Activated T-helper 17 cell treated with anti-CD3 and anti-CD28 coated beads, Interleukin-2, amount 50 U/mL, for 72 hours (primary cell): ENCODE measurements at places on chromosomes 4 and X. TPM values are rescaled to one million over a fixed set of nuclear protein-coding genes. Genes with fewer than 3 reads are reported as not detected.

GRCh38 chr4:146308951-146309350, 94.6 kb downstream of the REELD1 start:
- ATAC-seq, result no peak

- no peak for ATAC-seq
Observed at GRCh38 chrX:112696481-112696880, 16.7 kb upstream of the LHFPL1 start.

DNA sequence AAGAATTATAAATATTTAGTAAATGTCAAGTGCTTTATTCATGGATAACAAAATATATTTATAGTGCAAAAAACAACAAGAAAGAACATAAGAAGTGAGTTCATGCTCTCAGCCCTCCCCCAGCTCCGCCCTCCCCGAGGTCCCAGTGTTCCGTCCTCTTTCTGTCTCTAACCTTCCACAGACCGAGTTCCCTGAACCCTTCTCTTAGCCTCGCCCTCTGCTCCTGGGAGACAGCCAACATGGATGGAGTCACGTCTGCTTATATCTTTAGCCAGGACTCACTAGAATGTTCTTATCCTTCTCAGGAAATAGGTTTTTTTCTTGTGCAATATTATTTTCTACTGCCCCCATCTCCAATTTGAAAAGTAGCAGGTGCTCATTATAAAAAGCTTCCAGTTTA, 40.1 kb upstream of the HELT start:
- no peak for ATAC-seq

- ATAC-seq, result no peak
Observed at GRCh38 chr4:158182736-158183135, 9.9 kb upstream of the GASK1B start.

- peak; percentile 89 for ATAC-seq
Observed at GRCh38 chr4:38857354-38858096, 908 bp upstream of the TLR6 start.

DNA sequence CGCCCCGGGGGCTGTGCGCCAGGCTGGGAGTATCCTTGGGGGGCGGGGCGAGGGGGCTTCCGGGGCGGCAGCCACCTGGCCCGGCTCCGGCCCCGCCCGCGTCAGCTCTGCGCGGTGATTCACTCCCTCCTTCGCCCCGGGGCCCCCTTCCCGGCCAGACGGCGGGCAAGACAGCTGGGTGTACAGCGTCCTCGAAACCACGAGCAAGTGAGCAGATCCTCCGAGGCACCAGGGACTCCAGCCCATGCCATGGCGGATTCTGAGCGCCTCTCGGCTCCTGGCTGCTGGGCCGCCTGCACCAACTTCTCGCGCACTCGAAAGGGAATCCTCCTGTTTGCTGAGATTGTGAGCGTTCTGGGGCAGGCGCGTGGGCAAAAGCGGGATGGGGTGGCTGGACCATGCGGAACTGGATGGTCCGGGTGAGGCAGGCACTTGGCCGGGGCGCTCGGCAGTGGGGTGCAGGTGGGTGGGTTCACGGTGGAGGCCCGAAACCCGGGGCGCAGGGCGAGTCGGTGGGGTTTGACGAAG, at the start of gene PLP2:
Gene PLP2, plus strand, starts transcription at position 147 of the 528 bp plus-strand sequence. Its CDS starts 103 bp downstream, at position 250.
- peak; percentile 72 for ATAC-seq

GRCh38 chrX:111100191-111100590, 4.2 kb downstream of the PAK3 start:
- peak; percentile 25 for ATAC-seq

GRCh38 chr4:76696109-76696508, 201.8 kb downstream of the SOWAHB start:
- ATAC-seq, result no peak

- no peak for ATAC-seq
Observed at GRCh38 chrX:140664939-140665338, 44.6 kb upstream of the LINC00632 start.

DNA sequence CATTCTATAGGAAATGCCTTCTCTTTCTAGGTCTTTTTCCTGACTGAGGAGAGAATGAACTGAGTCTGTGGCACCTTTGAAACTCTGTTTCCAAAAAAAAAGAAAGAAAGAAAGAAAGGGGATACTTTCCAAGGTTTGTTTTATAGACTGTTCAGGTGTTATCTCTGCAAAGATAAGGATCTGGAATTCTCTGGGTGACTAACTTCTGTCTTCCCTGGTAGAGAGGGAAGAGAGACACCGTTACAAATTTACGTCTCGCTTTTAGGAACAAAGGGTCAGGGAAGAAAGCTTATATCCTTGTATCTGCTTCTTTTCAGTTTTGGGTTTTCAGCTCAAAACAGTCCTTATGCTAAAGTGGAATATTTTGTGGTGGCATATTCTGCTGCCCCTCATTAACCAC, 314.1 kb downstream of the RAPGEF2 start:
- ATAC-seq, result no peak

- ATAC-seq, result no peak
Observed at GRCh38 chr4:159764343-159764952, 661.6 kb downstream of the RAPGEF2 start.

- ATAC-seq, result peak; percentile 43
Observed at GRCh38 chrX:49287665-49288064, 15.8 kb upstream of the GAGE10 start.

- ATAC-seq, result no peak
Observed at GRCh38 chr4:39741401-39741800, 43.5 kb downstream of the UBE2K start.

DNA sequence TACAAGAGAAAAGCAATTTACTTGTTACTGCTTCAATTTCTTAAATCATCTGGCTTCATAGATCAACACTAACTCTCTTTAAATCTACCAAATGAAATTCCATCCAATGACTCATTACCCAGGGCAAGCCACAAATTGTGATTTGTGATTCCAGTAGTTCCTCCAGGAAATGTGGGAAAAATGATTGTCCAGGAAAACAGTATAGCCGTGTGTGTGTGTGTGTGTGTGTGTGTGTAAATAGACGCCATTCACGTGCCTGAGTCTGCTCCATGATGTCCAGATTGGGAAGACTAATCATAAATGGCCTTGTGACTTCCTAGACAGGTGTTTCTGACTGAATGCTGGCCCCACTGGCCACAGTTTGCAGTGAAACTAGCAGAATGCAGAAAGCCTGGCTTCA, 121.3 kb downstream of the HS6ST2 start:
- no peak for ATAC-seq

The NPY5R gene
- not detected for total RNA-seq

The HSFX3 gene
- total RNA-seq, result not detected

The BST1 gene
- 0.58 TPM for total RNA-seq

The CCDC110 gene
- 1.2 TPM for total RNA-seq

The EIF1AX gene
- total RNA-seq, result 106 TPM

The KDR gene
- total RNA-seq, result not detected

The PHOX2B gene
- total RNA-seq, result not detected
